ENCODE measurements at places on chromosomes 2 and 18. TPM values are rescaled to one million over a fixed set of nuclear protein-coding genes. Genes with fewer than 3 reads are reported as not detected.

GRCh38 chr2:152284398-152284797 is 50.6 kb upstream of the FMNL2 start:
- no peak for DNase-seq

DNA sequence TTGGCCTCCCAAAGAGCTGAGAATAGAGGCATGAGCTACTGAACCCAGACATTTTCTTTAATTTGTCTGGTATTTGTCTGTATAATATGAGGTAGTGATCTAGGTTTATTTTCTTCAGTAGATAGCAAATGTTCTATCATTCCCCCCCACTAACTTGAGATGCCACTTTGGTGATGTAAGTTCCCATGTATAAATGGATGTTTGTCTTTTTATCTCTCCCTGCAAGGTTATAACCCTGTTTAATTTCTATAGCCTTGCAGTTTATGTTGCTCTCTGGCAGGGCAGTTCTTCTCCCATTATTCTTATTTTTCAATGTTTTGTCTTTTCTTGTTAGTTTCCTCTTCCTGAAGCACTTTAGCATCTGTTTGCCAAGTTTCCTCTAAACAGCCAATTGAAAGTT is 39.1 kb upstream of the MAP4K4 start:
- no peak for DNase-seq

DNA sequence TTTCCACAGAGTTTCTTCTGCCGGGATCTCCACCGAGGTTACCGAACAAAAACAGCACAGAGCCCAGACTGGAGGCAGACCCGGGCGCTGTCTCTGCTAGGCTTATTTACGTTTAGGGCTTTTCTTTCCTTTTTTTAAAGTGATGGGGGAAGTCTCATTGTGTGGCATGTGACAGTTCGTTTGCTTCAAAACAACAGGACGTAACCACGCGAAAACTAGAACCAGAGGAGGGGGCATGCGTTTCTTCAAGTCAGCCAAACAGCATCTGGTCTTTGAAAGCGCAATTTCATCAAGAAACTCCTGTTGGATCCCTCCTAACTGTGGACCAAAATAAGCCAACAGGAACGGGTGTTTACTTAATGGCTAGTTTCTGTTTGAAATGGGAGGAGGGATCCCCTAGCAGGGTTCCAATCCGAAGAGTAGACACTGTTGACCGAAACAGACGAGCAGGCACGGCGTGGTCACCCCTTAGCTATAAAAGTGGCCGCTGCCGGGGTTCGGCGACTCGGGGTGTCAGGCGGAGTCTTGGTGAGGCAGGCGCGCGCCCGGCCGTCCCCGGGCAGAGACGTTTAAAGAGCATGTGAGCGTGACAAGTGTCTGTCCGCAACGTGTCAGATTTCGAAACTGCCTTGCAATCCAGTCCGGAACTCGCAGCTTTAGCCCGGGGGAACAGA is 997 bp upstream of the TGIF1 start:
- peak; percentile 90 for DNase-seq

DNA sequence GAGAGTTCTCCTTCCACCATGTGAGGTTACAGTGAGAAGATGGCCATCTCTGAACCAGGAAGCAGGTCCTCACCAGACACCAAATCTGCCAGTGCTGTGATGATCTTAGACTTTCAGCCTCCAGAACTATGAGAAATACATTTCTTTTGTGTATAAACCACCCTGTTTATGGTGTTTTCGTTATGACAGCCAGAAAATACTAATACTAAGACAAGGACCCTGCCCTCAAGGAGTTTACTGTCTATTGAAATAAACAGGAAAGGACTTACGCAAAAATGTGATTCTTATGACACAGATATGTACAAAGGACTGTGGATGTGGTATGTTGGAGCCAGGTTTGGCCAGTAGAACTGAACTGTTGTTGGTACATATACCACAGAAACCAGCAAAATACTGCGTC is 184.3 kb downstream of the MCFD2 start:
- DNase-seq = no peak

The MGAT5 gene
- 17.9 TPM for polyA plus RNA-seq

DNA sequence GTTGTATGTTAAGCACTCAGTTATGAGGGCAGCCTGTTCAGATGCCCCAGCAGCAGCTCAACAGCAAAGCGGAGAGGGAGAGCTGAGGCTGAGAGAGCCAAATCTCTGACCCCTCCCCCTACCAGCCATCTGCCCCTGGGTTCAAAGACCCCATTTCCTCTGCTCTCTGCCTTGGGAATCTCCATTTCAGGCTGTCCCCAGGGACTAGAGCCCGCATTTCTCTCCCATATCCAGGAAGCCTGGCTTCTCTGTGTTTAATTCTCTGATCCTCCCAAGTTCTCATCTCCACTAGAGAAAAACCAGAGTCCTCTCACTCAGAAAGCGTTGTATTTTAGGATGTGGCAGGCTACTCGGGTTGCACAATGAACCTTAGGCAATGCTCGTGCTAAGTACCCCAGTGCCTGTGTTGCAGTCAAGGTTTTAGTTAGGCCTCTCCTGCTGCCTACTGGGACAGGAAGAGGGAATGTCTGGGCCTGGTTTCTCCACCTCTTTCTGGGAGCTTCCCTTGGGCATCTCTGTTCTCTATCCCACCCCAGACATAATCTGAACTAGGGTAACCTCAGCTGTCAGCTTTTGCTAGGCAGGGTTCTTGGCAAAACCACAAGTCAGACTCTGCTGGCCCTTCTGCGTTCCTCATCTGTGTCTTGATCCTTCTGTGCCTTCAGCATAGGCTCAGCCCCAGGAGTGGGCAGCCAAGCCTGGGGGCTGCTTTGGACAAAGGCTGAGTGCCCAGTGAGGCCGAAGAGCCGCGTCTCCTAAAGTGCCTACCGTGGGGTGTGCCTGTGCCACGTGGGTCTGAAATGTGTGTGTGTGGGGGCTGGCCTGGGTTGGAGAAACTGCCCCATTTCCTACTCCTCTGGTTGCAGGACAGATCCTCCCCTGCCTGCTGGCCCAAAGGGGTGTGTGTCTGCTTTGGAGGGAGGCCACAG is 96.8 kb downstream of the STPG4 start:
- DNase-seq = no peak

DNA sequence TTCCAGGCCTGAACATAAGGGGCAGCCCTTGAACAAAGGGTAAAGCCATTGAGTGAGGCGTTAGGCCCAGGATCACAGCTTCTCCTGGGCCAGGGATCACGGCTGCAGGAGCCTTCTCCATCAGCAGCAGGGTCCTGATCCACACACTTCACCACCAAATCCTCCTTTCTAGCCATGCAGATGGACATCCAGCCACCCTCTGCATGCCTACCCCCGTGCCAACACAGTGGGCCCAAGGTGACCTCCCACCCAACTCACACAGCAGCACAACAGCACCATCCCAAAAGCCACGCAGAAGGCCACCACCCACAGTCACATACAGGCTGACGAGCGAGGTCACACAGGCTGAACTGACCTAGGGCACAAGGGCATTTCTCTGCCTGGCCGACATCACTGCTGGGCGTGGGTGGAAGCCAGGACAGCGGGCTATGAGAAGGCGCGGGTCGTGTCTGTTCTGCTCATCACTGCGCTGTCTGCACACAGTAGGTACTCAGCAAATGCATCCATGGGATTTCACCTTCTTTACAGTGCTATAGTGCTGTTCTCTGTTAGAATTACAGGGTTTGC is 31.2 kb downstream of the TFCP2L1 start:
- DNase-seq = no peak

The PLGLB1 gene
- polyA plus RNA-seq = 2.2 TPM

The DNER gene
- polyA plus RNA-seq = not detected

The CYP26B1 gene
- polyA plus RNA-seq = not detected

- no peak for DNase-seq
These were observed 145.0 kb upstream of the PELI1 start for GRCh38 chr2:64289251-64289650.

- DNase-seq = no peak
These were observed 11.7 kb downstream of the COLEC11 start for GRCh38 chr2:3606370-3607201.

GRCh38 chr18:27202741-27203140 is 17.6 kb upstream of the CHST9 start:
- DNase-seq = no peak

DNA sequence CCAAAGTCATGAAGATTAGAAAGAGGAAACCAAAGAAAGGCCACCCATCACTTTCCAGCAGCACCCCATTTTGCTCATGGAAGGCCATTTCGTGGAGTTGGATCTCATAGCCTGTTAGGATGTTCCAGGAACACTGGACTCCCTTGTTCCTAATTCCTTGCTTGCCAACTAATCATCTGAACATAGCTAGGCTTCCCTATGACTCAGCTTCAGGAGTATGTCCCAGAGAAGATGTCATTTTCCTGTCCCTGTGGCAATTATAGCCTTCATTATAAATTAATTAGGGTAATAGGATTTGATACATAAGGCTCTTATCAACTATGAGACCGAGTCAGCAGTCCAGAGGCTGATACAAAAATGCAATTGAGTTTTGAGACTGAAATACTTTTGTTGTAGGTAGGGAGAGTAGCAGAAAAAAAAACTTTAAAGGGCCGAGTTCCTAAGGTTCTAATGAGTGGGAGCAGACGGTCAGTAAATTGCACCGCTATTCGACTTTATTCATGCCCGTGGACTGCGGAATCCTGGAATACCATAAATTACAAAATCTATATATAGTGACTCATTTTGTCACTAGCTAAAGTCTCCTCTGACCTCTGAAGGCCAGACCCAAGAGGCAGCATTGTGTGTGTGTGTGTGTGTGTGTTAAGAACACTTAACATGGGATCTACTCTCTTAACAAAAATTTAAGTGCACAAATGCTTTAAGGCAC is 311.8 kb downstream of the FBXO15 start:
- DNase-seq = no peak

DNA sequence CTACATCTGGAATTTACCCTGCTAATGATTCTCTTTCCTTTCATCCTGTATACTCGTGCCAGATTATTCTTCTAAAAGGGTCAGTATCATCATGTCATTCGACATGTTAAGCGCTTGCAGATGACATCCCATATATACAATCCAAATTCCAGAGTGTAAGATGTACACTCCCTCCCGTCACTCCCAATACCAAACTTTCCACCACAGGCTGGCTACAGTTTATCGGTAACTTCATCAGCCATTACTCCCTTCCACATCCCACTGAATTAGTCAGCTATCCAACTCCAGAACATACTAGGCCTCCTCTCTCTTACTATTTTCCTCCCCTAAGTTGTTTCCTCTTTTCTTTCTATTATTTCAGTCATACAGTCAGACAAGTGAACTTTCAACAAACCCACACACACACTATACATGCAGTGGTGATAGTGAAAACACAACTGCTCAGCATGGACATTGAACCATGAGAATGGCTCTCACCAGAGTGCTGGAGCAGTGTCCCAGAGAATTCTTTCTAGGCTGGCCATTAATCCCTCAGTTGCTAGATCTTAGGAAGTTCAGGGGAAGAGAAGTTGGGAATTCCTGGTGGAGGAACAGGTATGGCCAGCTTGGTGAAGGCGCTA is 10.6 kb upstream of the NMI start:
- no peak for DNase-seq

DNA sequence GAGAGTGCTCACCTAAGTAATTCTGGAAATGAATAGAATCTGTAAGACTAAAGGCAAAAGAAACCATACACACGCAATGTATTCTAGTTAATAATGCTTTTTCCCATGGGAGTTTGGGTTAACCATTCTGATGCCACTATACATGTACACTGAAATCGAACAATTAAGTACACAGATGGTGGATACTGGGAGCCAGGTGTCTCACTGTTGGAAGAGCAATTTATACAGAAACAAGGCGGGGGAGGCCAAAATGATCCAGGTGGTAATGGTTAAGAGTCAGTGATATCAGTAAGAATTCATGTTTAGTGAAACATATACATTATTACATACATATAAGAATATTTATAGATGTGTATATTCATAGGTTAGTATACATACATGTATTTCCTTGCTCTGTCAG is 67.2 kb downstream of the TMEM131 start:
- no peak for DNase-seq

DNA sequence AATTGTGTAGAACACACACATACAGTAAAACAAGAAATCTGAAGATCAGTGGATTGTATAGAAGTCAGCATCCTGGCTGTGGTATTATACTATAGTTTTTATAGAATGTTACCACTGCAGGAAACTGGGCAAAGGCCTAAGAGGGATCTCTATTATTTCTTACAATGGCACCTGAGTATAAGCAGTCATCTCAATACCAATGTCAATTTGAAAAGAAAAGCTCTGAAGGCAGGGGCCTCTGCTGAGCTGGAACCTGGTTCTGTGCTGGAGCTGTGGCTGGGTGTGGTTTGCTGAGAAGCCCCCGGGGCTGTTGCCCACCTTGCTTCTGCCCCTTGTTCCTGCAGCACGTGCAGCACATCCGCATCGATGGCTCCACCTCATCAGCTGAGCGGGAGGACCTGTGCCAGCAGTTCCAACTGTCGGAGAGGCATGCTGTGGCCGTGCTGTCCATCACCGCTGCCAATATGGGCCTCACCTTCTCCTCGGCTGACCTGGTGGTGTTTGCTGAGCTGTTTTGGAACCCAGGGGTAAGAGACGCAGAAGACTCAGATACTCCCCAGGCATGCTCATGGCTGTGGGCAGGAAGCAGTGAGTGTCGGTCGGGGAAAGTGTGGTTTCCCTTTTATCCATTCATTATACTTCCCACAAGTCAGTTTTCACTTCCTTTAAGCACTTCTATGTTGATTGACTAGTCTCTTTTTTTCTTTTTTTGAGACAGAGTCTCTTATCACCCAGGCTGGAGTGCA is 23.5 kb upstream of the RPL37A start:
- DNase-seq = peak; percentile 4

The ZFAND2B gene
- polyA plus RNA-seq = 76.3 TPM

DNA sequence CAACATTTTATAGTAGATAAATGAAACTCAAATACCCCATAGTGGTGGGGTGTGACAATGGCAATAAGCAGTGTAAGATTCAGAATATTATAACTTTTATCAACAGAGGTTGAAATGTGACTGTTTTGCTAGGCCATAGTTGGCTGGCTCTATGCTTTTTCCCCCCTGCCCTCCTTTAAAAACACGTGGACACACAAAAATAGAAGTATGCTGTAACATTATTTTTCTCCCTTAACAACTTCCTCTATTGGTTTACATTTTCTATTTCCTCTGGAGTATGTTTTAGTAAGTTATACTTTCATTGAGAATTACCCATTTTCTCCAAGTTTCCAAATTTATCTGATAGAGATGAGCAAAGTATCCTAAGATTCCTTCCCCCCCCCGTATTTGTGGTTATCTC is 31.1 kb downstream of the NDUFAF7 start:
- DNase-seq = no peak

DNA sequence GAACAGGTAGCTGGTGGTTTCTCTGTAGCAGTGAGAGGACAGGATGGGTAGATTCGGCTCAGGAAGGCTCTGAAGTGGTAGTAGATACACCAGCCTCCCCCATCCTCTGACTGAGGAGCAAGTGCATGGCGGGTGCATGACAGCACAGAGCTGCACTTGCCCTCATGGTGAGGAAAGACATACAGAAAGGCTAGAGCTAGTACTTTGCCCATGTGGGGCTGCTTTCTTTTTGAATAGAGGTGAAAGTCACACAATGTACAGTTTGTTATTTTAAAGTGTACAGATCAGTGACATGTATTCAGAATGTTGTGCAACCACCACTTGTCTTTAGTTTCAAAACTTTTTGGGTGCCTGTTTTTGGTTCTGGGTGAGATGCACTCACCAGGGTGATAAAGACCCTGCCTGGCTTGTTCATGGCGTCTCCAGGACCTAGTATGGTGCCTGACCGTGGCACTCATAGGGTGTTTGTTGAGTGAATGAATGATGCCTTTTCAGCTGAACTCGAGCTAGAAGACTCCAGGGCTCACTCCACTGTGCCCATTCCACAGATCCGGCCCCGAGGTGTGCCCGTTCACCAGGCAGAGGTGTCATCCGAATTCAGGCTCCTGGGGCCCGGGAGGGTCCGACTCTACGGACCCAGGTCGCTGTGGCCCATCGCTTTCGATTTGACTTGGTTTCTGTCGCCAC is 421 bp upstream of the VAMP5 start:
- DNase-seq = no peak

The PDK1 gene
- 19.3 TPM for polyA plus RNA-seq

- no peak for DNase-seq
These were observed 469.3 kb upstream of the ZNF804A start for GRCh38 chr2:184129073-184129472.

Measured in CD4-positive, alpha-beta memory T cell (primary cell).